ENCODE measurements at places on chromosomes 5 and 9.

- DNase-seq: no peak
Measured at GRCh38 chr9:135591506-135592330, 30.2 kb downstream of the PAEP start.

DNA sequence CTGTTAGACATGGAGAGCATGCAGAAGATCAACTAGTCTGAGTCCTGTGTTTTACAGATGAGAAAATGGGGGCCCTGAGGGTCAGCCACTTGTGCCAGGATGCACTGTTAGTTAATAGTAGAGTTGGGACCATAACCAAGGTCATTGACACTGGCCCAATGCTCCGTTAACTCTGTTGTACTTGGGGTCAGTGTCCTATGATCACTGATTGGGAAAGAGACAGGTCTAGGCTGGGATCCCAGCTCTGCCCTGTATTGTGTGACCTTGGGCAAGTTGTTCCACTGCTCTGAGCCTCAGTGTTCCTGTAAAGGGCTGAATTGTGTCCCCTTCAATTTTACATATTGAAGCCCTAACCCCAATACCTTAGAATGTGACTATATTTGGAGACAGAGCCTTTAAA, 70.0 kb downstream of the GDNF start:
- no peak for DNase-seq

DNA sequence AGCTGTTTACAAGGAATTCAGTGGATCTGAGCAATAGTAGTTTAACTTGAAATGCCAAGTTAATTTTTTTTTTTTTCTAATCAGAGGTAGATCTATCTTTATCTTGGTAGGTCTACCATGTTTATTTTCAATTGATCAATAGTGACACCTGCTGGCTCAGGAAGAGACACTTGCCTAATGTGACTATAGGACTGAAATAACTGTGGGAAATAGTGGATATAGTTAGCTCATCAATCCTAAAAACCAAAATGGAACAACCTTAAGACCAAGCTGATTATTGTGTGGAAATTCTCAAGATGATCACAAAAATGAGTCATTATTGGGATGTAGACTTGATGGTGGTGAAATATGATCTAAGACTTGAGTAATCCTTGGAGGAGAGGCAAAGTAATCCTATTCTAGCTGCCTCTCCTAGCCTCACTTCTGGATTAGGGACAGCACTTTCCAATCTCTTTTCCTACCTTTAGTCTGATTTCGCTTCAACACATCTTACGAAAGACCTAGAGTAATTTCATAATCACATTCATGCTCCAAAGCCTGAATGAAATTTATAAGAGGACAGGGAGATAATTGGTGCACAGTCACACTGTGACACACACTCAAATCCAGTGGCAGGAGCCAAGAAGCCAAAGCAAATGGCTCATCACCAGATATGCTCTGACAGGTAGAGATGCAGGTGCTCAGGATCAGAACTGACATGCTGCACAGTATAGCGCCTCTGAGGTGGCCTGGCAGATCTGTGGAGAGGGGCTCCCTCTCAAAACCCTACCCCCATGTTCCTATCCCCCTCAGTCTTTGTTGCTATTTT, 156.3 kb downstream of the HMHB1 start:
- no peak for DNase-seq

DNA sequence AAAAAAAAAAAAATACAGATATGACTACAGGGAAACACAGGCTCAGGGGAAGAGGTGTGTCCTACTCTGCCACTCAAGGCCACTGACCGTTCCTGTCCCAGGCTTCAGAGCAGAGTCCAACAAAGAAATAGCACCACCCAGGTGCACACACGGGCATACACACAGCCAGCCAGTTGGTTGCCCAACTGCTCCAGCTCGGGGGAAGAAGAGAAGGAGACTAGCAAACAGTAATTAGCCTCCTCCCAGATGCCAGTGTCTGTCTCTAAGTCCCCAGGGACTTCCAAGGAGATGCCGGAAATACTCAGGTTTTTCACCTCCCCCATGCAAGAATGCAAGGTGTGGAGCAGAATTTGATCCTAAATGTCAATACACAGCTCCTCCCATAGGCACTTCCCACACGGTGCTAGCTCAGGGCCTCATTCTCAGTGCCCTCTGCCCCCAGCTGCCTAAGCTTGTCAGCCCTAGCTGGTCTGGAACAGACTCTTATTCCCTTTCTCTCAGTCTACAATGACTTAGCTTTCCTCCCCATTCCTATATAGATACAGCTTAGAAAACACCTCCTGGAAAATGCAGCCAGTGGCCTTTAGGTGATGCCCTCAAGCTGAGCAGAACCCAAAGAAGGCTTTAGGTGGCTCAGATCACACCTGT, 1.7 kb downstream of the MYORG start:
- no peak for DNase-seq

DNA sequence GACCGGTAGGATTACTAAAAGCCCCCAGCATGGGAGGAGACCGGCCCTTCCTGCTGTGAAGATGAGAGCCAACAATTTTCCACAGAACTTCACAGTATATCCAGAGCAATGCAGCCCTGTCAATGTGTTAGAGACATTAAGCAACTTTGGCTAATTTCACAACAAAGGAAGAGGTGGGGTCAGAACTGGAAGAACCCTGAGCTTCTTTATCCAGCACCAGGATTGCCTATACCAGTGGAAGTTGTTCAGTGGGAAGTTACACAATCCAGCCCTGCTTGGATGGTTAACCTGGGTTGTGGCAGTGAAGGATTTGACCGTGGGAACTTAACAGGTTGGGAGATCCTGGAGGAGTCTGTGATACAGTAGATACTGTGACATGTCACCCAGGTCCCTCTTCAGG, 197.0 kb downstream of the FBN2 start:
- DNase-seq: no peak

GRCh38 chr5:146883511-146883910, 5.0 kb upstream of the PPP2R2B start:
- DNase-seq: no peak

- no peak for DNase-seq
Measured at GRCh38 chr9:82273121-82273520, 284.5 kb downstream of the SPATA31D1 start.

DNA sequence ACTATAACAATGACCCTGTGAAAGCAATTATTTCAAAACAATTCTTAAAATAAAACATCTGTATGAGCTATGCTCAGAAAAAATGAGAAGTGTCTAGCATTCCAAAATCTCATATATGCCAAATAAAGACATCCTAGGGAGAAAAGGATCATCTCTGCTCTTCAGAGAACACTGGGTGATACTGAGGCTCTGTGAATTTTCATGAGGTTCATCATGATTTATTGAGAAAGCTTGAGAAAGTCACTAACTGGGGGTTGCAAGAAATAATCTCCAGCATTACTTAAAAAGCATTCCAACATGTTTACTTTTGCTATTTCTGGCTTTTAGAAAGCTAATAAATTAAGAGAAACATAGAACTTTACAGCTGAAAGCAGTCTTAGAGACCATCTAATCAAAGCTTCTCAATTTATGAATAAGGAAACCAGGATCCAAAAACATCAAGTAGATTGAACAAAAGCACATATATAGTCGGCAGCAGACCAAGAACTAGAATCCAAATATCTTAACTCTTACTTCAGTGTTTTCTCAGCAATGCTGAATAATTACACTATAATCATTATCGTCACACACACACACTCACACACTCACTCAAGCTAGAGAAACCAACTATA, 372.8 kb downstream of the NR2F1-AS1 start:
- DNase-seq: peak; percentile 72

DNA sequence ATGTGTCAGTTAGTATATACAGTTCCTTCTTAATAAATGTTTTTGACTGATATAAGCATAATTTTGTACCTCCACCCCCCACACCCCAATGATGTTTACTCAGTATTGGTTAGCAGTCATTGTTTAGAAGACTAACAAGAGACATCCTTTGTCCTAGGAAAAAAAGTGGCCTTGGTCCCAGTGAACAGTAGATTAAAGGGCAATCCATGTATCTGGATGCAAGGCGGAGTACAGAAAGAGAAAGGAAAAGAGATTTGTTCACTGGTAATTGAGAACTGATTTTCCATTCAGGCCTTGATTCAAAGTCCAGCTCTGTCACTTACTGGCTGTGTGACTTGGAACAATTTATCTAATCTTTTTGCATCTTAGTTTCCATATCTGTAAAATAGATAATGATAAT, 4.6 kb downstream of the RALGPS1 start:
- no peak for DNase-seq

GRCh38 chr9:13146840-13147239, 132.7 kb downstream of the MPDZ start:
- no peak for DNase-seq

DNA sequence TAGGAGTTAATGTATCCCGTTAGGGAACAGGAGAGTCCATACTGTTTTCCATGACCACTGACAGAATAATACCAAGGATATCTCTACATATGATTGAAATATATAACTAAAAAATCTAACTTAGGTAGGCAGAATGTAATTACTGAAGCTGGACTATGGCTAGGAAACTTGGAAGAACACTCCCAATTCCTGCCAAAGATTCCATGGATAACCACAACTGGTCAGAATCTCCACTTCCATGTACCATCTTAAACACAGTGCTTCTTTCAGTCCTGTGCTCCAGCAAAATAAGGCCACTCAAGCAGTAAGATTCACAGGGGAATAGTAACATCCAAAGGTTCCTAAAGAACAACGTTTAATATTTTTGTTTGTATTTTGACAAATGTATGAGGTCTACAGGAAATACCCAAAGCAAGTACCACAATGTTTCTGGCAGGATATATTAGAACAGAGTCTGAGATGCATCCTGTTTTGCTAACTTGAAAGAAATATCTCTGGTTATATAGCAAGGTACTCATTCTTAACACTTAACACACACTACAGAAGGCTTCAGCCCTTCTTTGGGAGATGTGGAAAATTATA, 295.0 kb downstream of the ADAMTS6 start:
- DNase-seq: no peak

GRCh38 chr5:32572778-32573480, 12.4 kb upstream of the SUB1 start:
- no peak for DNase-seq

DNA sequence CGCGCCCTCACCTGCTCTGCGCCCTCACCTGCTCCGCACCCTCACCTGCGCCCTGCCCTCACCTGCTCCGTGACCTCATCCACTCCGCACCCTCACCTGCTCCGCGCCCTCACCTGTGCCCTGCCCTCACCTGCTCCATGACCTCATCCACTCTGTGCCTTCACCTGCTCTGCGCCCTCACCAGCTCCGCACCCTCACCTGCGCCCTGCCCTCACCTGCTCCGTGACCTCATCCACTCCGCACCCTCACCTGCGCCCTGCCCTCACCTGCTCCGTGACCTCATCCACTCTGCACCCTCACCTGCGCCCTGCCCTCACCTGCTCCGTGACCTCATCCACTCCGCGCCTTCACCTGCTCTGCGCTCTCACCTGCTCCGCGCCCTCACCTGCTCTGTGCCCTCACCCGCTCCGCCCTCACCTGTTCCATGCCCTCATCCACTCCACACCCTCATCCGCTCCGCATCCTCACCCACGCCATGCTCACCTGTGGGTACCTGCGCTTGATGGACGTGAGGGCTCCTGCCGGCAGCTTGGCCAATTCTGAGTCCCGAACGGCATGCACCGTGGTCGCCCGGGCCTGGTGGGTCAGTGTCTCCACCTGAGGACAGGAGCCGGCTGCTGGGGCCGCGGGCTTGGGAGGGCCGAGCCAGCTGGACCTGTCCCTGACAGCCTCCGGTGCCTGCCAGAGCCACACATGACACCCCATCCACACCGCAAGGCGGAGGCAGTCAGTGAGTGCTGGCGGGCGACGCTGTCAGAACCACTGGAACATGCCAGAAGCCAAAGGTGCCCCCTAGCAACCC, 35.6 kb upstream of the NSMF start:
- no peak for DNase-seq

Data from right renal pelvis (tissue), 4 donors.